ENCODE measurements at places on chromosomes 16 and 17. TPM values are rescaled to one million over a fixed set of nuclear protein-coding genes. Genes with fewer than 3 reads are reported as not detected.

Gene PRDM7
- not detected for total RNA-seq

DNA sequence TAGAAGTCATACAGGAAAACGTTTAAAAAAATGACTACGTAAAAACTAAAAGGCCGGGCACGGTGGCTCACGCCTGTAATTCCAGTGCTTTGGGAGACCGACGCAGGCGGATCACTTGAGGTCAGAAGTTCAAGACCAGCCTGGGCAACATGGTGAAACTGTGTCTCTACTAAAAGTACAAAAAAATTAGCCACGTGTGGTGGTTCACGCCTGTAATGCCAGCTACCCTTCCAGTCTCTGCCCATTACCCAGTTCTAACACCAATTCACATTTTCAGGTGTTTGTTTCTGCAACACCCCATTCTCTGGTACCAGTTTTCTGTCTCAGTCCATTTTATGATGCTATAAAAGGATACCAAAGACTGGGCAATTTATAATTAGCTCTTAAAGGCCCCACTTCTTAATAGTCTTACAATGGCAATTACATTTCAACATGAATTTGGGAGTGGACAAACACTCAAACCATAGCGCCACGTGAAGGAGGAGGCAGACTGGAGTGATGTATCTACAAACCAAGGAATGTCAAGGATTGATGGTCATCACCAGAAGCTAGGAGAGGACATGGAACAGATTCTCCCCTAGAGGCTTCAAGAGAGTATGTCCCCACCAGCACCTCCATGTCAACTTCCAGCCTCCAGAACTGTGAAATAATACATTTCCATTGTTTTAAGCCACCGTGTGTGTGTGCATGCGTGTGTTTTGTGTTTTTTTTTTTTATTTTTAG, 791 bp upstream of the C17orf75 start:
- DNase-seq = no peak

Gene CDRT15L2
- not detected for total RNA-seq

DNA sequence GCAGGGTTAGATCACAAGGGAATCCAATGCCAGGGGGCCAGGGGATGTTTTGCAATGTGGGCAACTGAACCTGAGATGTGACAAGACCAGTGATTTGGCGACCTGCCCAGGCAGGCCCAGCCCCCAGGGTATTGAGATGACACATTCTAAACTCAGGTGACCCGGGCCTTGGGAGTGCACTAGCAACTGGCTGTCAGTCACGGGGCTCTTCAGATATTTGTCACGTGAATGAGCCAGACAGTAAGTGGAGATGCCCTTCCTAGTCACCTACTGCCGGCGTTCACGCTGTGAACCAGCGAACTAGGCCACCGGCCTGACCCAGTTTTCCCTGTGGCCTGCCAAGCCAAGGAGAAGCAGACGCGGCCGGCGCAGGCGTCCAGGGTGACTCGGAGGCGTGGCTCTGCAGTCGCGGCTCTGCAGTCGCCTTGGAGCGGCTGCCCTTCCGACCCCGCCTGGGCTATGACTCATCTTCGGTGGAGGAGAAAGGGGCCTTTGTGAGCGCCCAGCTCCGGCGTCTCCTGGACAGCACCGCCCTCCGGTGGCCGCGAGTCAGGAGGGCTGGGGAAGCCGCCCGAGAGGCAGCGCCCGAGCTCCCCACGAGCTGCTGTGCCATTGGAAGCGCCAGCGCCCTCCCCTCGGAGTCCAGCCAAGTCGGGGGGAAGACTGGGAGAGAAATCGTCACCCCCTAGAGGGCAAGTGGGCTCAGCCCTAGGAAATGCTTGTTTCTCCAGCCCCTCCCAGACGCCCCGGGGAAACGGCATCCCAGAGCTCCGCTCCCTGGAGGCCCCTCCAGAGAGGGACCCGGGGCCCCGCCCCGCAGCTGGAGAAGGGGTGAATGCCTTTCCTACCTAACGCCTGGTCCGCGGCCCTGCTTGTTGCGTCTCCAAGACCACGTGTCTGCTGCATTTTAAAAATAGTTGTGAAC, 38.8 kb downstream of the WSB1 start:
- DNase-seq = peak; percentile 99

Gene TMEM114
- not detected for total RNA-seq

- DNase-seq = no peak
These were observed 47.6 kb downstream of the SPOP start for GRCh38 chr17:49630113-49630900.

DNA sequence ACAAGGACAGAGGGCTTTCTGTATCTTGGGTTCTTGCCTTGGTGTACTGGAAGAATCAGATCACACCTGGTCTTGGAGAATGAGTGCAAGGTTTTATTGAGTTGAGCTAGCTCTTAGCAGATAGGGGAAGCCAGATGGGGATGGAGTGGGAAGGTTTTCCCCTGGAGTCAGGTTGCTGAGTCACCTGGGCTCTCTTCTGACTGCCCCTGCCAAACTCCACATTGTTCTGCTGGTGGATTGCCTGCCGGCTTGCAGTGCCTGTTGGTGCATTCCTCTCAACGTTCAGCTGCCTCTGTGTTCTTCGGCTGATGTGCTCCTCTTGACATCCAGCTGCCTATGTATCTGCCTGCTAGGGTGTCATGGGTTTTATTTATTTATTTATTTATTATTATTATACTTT, 1431.1 kb downstream of the CDH8 start:
- no peak for DNase-seq

Gene RAC3
- 1.2 TPM for total RNA-seq

- no peak for DNase-seq
These were observed 115.4 kb downstream of the METRNL start for GRCh38 chr17:83194761-83195329.

DNA sequence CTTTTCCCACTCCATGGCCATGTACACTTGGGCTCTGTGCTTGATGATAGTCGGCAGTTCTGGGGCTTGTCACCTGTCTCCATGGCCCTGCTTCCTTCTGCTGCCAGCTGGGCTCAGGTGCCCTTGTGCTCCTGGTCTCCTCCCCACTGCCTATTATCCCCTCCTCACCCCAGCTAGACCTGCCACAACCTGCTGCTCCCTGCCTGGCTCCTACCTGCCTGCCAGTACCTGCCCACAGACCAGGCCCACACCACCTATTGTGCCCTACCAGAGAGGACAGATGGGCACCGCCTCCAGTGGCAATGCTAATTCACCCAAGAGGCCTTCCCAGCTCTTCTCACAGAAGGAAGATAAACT, 538 bp upstream of the RAPGEFL1 start:
- DNase-seq = no peak

DNA sequence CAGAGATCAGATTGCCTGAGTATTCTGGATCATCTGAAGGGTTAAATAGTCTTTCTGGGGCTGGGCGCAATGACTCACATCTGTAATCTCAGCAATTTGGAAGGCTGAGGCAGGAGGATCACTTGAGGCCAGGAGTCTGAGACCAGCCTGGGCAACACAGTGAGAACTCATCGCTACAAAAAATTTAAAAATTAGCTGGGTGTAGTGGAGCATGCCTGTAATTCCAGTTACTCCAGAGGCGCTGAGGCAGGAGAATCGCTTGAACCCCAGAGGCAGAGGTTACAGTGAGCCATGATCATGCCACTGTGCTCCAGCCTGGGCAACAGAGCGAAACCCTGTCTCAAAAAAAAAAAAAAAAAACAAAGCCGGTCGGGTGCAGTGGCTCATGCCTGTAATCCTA, 15.7 kb downstream of the MVP start:
- no peak for DNase-seq

DNA sequence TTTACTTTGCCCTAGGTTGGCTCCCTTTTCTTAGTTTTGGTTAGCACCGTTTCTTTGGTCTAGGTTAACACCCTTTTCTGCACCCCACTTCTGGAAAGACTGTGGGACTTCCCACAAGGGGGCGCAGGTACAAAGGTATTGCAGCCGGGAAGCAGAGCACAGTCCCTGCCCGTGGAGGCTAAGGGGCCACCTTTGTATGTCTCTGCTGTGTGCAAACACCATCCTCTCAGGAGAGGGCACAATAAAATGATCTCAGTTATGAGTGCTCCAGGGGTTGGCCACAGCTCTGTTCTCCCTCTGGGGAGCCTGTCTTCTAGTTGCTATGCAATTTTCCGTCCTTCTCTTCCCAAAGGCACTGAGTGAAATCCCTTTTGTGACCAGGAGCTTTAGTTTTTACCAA, 28.4 kb upstream of the TMC5 start:
- DNase-seq = peak; percentile 83

Gene SPATA22
- total RNA-seq = not detected

DNA sequence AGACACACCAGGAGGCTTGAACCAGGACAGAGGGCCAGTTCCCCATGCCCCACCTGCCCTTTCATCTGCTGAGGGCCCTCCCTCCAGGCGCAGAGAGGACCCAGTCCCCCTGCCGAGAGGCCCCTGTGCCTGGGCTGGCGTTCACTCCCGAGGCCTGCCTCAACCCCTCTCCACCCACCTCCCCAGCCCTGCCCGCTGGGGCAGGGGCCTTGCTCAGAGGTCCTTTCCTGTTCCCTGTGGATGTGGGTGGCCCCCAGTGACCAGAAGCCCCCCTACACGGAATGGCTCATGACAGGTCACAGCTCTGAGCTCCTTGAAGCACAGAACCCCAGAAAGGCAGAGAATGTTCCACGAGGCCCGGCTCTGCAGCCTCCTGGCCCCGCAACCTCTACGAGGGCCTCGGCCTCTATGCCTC, 6.7 kb downstream of the TMC6 start:
- DNase-seq = no peak

DNA sequence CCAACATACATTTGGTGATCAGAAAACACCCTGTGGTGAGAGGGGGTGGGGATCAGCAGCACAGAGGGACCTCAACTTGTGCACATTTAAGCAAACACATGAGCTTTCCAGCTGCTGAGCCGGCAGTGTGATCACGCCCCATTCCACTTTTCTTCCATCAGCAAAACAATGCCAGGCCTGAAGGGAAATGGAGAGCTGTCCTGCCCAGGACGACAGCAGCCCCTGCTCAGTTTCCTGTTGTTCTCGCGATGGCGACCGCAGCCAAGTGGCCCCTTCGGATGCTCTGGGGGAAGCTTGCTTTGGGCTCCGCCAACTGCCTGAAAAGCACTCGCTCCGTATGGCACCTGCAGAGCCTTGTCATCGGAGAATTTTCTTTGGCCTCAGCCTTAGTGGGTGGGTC, 272.3 kb downstream of the FOXL1 start:
- DNase-seq = no peak

DNA sequence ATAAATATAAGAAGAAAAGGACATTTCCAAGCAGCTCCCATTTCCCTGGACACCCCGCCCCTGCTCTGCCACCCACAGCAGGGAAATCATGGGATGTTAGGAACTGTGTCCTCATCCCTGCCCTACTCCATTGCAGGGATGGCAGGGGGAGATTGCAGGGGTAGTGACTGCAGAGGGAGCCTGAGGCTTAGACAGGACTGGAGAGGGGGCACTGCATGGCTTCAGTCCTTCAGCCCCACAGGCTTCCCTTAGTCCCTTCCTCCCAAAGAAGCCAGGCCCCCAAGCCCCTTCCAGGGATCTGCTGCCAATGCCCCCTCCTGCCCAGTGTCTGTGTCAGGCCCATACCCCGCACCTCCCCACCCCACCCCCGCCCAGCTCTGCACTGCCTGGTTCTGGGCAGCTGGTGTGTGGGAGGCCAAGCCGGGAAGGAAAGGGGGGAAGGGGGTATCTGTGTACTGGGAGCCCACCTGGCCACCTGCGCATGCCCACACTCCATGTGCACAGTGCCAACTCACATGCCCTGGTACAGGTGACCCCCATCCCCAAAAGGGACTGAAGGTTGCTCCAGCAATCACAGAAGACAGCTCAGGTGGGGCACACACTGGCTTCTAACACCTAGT, 3.3 kb downstream of the RUNDC3A start:
- no peak for DNase-seq

- DNase-seq = no peak
These were observed 15.7 kb upstream of the ABCC3 start for GRCh38 chr17:50618941-50619340.

- peak; percentile 69 for DNase-seq
These were observed 527 bp downstream of the CIAPIN1 start for GRCh38 chr16:57446531-57447185.

GRCh38 chr17:68290268-68290954, 516 bp downstream of the SLC16A6 start:
- peak; percentile 31 for DNase-seq

Gene CLDN7
- total RNA-seq = 17.4 TPM

- DNase-seq = no peak
These were observed 39.3 kb downstream of the SNX20 start for GRCh38 chr16:50641818-50642187.

GRCh38 chr17:31524926-31525800, 133.7 kb downstream of the RAB11FIP4 start:
- DNase-seq = peak; percentile 85

DNA sequence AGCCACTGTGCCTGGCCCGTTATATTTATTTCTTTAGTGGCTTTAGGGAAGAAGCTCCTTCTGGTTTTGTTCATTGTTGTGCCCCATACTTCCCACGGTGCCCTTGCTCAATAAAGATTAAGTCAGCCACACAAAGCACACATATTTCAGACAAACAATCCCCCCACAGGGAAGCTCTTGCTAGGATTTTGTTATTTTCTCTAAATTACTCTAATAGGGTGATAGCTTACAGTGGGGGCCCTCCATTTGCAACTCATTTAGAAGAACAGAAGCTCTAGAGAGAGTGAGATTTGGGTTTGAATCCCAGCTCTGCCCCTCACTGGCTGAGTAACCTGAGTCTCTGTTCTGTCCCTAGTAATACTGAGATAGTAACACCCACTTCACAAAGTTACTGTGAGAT, 499.9 kb downstream of the GRIN2A start:
- no peak for DNase-seq

Gene HOXB9
- not detected for total RNA-seq

DNA sequence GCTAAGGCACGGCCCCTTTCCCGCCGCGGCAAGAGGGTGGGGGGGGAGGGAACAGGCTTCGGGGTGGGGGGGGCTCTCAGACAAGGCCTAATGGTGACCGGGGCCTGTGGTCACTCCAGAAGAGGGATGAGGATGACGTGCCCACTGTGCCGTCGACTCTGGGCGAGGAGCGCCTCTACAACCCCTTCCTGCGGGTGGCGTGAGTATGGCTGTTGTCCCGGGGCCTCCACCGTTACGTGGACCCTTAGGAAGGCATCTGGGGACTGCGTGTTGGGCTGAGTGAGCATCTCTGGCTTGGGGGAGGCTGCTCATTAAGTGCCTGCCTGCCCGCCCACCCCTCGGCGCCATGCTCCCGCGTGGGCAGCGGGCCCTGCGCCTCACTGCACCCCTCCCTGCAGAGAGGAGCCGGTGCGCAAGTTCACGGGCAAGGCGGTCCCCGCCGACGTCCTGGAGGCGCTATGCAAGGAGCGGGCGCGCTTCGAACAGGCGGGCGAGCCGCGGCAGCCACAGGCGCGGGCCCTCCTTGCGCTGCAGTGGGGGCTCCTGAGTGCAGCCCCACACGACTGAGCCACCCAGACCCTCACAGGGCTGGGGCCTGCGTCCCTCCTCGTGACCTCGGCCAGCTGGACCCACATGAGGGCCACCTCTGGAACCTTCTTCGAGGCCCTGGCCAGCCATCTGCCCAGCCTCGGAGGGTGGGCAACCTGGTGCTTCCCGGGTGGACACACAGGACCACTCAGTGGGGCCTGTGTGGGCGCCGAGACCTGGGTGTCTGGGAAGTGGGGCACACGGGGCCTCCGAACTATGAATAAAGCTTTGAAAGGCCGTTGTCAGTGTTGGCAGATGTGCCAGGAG, 2.2 kb downstream of the HAGHL start:
- no peak for DNase-seq

GRCh38 chr17:16516594-16517051, 24.6 kb upstream of the LRRC75A start:
- no peak for DNase-seq
